ENCODE measurements at places on chromosomes 1 and 21.
A peak's percentile ranks its signal among the peaks of the same experiment; 100 is the strongest.

DNA sequence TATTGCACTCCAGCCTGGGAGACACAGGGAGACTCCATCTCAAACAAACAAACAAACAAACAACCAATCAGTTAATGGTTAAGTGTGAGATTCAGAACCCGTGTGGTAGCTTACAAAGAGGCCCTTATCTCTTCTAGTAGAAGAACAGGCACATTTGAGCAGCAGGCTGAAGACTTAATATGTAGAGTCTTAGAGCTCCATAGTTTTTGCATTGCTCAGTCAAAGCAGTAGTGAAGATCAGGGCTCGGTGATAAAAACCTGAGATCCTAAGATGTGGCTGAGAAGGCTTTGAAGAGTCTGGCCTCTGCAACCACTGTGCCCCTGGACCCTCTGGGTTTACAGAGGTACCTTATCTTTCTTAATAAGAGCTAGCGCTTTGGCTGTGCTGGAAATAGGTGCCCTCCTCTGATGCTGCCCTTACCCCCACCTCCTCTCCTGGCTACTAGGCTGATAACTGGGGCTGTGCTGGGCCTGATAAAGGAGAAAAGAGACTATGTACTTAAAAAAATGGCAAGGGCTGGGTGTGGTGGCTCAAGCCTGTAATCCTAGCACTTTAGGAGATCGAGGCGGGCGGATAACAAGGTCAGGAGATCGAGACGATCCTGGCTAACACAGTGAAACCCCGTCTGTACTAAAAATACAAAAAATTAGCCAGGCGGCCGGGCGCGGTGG, 10.5 kb upstream of the UCK2 start:
- no peak for DNase-seq

GRCh38 chr1:217585577-217585976, 45.3 kb downstream of the GPATCH2 start:
- DNase-seq, result no peak

DNA sequence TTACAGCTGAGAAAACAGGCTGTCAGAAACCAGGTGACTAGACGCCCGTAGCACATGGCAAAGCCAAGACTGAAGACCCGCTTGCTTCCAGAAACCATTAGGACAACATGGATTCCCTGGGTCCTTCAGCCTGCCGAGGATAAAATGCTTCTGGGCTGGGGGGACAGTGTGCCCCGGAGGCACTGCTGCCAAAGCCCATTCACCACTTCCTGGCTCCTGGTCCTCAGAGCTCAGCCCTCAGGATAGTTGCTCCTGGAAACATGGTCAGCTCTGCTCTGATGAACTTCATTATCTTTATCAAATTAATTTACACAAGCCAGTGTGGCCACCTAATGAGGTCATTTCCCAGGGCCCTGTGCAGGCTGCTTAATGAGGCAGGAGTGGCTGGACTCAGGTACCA, 41.1 kb upstream of the ACTL8 start:
- no peak for DNase-seq

- peak; percentile 84 for DNase-seq
These were observed 17.6 kb upstream of the ALX3 start for GRCh38 chr1:110087812-110088738.

GRCh38 chr21:30200000-30200399, 15.9 kb downstream of the CLDN8 start:
- DNase-seq, result no peak

DNA sequence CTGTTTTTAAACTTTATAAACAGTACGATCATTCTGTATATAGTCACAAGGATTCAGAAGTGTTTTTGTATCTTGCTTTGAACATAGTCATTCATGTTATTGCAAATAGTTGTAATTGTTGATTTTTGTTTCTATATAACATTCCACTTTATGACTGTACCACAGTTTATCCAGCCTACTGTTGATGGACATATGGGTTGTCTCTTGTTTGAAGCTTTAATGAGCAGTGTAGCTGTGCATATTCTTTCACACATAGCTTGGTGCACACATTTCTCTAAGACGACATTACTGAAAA, 6.1 kb downstream of the CD101 start:
- DNase-seq, result no peak
